ENCODE measurements at places on chromosomes 2 and 18.

GRCh38 chr2:64092502-64092901 is 51.7 kb downstream of the PELI1 start:
- no peak for DNase-seq

DNA sequence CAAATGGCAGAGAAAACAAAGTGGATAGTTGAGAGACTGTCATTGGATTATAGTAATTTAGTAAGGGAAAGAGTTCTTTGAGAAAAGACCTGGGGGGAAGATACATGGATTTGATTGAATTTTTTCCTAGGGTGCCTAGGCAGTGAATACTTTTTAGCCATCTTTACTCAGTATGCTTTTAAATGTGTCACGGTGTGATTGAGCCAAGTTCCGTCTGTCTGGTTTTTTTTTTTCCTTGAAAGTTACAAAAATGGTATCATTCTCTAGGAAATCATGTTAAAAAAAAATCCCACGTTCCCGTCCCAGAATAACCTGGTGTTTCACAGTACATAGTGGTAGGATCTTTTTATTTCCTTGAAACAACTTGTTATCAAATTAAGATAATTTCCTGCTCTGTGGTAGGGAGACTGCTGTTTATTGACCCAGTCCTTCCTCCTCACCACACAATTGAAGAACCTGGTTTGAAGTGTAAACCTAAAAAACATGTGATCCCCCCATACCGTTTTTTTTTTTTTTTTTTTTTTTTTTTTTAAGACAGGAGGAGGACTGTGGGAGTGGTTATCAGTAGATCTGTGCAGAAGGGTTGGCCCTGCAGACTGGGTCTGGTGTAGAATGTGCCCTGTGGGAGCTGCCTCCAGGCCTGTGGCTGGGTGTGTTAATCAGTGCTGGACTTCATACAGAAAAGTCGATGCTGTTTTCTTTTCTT is 55.1 kb downstream of the DGKD start:
- DNase-seq = no peak

DNA sequence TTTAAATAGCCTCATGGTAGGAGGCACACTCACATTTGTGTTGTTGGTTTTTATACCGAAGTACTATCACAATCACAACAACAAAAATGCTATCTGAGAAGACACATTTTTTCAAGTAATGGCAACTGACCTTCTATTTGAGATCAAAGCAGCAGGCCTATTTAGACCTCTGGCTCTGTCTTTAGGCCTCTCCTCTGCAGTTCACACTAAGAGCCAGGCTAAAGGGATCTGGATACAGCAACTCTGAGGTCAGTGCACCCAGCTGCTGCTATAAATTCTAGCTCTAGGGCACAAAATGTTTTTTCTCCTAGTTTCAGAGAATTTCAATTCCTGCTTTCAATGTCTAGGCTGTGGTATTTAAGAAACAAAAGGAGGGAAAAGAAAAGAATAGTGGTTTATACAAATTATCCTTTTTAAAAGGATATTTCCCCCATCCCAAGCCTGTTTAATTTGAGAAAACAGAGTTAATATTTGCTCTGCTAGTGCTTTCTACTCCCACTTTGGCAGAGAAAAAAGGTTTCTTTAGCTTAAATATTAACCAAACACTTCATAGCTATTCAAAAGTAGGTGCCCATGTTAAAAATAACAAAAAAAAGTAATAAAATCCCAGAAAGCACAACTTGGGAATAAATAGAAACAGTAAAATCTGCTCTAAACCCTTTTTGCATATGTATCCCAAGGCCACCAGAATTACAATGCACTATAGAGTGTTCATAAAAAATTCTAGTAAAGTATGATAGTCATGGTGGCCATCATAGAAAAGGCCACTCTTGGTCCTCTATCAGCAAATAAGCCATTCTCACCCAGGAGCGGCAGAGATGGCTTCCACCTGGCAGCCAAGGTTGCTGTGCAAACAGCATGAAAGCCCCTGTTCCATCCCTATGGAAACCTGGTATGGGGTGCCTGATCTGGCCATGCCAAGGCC is 293.6 kb upstream of the SESTD1 start:
- DNase-seq = no peak

DNA sequence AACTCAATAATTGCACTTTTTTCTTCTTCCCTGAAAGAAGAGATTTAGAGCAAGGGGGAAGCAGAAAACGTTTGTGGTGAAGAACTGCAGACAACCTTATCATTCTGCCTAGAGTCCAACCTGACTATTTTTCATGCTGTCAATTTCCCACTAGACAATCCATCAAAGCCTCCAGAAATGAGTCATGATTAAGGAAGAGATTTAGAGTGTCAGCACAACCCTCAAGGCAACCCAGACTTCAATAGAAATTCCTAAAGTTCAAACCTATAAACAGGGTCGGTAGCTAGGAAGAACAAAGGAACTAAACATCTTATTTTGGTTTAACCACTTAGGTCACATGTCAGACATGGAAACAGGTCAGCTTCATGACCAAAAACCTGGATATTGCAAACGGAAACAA is 86.9 kb downstream of the SLC25A12 start:
- DNase-seq = no peak

DNA sequence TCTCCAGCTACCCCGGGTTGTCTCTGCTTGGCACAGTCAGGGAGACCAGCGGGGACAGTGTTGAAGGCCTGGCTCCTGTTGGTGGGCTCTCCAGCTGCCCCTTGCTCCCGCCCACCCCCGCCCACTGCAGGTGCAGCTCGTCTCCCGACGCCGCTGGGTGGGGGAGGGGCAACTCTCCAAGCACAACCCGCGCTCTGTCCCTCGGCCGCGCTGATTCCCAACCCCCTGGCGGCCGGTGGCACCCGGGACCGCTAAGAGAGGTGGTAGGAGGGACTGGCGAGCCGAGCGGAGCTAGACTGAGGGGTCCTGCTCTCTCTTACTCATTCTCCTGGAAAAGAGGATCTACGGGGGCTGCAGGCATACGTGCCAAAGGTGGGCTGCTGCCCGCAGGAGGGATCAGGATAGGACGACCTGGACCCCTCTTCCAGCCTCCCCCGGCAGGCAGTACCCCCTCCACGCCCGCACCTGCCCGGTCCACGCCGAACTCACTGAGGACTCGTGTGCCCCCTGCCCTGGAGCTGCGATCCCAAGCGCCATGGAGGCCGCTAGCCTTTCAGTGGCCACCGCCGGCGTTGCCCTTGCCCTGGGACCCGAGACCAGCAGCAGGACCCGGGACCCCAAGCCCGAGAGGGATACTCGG is 44.5 kb downstream of the DDX18 start:
- DNase-seq = no peak

GRCh38 chr2:70965506-70965905 is 12.9 kb upstream of the ANKRD53 start:
- no peak for DNase-seq

GRCh38 chr2:97737421-97738178 is 24.2 kb downstream of the ZAP70 start:
- DNase-seq = no peak

DNA sequence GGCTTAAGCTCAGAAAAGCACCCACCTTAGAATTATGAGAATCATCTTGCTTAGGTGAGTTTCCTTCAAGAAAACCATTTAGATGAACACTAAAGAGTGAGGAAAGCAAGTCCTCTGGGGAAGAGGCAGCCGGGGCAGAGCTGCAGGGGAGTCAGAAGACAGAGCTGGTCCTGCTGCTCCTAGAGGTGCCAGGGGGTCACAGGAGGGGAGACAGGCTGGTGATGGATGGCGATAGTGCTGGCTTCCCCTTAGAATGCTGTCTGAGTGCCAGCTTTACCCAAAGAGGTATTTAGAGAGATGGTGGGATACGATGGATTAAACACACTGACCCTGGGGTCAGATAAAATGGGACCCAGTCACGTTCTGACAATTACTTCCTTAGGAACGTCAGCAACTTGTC is 269.4 kb downstream of the TDRD15 start:
- DNase-seq = no peak

GRCh38 chr18:73156117-73156516 is 288.3 kb upstream of the NETO1 start:
- DNase-seq = no peak

DNA sequence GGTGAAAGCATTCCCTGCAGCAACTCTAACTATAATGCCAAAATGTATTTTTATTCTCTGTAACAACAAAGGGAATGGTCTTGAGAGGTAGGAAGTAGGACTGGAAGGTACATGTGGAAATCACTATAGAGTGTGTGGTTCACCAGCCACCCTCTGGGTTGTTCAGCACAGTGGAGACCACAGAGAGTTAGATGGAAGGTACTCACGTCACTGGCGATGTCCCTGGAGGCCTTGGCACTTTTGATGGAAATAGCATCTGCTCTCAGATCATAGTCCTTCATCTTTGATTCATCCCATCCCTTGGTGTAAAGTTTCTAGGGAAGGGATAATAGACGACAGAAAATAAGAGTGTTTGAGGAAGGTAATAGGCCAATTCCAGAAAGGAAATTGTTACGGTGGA is 124.0 kb downstream of the NEB start:
- DNase-seq = no peak

DNA sequence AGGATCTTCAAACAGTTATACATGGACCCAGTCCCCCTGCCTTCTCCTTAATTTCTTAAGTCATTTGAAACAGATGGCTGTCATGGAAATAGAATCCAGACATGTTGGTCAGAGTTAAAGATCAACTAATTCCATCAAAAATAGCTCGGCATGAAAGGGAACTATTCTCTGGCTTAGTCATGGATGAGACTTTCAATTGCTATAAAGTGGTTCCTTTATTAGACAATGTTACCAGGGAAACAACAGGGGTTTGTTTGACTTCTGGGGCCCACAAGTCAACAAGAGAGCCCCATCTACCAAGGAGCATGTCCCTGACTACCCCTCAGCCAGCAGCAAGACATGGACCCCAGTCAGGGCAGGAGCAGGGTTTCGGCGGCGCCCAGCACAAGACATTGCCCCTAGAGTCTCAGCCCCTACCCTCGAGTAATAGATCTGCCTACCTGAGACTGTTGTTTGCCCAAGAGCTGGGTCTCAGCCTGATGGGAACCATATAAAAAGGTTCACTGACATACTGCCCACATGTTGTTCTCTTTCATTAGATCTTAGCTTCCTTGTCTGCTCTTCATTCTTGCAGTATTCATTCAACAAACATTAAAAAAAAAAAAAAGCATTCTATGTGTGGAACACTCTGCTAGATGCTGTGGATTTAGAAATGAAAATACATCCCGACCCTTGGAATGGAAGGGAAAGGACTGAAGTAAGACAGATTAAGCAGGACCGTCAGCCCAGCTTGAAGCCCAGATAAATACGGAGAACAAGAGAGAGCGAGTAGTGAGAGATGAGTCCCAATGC is 4.6 kb downstream of the TTR start:
- peak; percentile 72 for DNase-seq

DNA sequence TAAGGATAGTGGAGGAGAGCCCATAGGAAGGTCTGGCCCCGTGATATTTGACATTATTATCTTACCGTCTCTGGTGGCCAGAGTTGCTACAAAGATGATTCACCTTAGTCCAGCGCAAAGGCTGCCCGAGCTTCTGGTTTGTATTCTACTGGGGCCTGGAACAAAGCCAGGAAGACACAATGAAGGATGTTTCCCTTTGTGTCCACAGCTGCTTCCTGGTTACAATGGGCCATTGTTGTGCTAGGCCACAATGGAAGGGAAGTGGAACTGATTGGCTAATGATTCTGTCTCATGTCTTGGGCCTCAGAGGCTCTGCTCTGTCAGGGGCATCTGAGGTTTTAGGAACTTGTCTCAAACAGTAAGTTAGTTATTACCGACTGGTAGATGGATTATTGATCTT is 132.2 kb downstream of the TDRD15 start:
- DNase-seq = peak; percentile 12

Measured in fibroblast of skin of right biceps (primary cell).